HFFc6 (cell line): ENCODE measurements at places on chromosomes 5 and 9.

DNA sequence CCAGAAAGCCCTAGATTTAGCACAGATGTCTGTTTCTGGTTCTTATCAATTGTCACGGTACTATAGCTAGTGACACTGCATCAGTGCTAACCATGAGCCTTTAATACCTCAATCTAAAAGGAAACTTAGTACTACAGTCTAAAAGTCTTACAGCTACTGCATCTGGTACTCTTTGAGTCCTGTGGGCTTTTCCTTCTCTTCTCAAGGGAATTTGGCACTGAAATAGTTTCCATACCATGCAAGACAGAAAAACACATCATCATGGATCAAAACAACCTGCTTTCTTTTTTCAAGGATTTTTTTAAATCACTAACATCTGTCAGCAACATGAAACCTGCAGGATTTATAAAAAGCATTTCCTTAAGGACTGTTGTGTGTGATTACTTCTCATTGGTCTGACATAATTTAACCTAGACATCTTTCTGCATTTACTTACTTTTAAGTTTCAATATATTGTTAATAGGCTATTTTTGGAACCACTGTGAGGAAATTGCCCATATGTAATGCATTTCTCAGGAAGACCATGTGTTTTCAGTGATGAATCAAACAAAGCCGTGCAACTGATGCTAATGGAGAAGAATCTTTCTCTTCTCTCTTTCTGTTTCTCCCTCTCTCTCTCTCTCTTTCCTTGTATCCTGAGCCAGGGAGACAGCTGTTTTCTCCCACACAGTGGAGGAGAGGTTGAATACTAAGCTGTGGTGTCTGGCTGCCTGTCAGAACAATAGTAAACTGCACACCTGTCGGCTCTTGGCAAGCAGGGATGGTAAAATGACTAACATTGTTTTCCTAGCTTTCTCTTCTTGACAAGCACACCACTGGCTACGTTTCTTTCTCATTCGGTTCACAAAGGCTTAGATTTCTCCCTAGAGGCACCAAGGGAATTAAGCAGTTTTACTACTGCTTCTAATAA is 273.4 kb downstream of the CSNK1G3 start:
- DNase-seq: peak; percentile 29

GRCh38 chr9:134724202-134724911 is 82.8 kb downstream of the COL5A1 start:
- DNase-seq: peak; percentile 46

DNA sequence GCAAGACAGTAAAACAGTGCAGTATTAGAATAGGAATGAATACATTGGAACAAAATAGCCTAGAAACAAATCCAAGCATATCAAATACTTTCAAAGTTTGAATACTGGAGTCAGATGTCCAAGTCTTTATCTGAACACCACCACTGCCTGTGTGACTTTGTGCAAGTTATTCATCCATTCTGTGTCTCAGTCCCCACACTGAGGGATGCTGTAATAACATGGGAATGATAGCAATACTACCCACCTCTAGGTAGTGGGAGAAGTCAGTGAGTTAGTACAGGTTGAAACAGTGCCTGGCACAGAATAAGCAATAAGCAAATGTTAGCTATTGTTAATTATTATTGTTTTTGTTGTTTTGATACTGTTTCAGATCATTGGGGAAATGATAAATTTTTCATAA is 130.9 kb downstream of the SUSD1 start:
- no peak for DNase-seq

DNA sequence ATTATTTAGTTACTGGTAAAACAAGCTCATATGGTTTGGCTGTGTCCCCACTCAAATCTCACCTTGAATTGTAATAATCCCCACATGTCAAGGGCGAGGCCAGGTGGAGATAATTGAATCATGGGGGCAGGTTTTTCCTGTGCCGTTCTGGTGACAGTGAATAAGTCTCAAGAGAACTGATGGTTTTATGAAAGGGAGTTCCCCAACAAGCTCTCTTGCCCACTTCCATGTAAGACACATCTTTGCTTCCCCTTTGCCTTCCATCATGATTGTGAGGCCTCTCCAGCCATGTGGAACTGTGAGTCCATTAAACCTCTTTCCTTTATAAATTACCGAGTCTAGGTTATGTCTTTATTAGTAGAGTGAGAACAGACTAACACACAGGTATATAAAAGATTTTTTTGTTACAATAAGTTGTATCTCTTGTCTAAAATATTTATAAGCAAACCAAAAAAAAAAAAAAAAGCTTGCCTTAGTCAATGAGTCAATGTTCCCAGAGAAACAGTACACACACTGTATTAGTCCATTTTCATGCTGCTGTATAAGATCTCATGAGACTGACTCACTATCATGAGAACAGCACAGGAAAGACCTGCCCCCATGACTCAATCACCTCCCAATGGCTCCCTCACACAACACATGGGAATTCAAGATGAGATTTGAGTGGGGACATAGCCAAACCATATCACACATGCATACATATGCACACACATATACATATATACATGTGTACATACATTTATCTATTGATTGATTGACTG is 138.3 kb downstream of the BASP1 start:
- peak; percentile 76 for DNase-seq

DNA sequence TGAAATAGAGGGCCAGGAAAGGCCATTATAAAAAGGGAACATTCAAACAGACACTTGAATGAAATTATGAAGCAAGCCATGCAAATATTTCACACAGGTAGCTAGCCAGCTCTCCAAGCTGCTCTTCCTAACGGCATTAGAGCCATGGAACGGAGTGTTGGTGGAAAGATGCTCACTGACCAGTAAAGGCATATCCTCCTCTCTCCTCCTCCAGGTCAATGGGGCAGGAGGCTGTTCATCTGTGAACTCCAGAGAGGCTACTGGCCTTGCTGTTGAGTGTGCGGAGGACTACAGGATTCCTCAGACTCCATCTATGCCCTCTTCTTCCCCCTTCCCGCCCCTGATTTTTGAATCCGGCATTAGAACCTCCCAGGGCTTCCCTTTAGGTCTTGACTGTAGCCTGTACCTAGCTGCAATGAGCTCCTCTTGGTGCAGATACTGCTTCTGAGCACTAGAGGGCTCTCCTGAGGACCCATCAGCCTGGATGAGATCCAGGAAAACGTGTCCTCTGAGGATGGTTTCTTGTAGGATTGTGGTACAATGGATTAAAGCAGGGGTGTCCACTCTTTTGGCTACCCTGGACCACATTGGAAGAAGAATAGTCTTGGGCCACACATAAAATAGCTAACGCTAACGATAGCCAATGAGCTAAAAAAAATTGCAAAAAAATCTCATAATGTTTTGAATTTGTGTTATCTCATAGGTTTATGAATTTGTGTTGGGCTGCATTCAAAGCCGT is 162.2 kb downstream of the SREK1 start:
- DNase-seq: peak; percentile 62

DNA sequence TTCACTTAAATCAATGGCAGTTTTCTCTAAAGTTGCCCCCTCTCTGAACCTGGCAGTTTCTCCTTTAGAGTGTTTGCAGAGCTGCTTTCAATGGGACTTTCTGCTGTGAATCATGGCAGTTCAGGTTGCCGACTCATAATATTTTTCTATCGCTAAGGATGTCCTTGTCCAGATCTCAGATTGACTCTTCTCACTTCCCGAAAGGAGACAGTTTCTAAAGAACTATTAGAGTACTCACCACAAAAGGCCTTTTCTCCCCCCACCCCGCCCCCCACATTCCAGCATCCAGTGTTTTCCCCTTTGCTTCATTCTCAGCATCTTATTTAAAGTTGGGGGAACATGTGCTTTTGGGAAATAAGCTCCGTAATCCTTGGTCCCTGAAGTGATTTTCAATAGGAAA is 443.5 kb upstream of the KLF4 start:
- no peak for DNase-seq

DNA sequence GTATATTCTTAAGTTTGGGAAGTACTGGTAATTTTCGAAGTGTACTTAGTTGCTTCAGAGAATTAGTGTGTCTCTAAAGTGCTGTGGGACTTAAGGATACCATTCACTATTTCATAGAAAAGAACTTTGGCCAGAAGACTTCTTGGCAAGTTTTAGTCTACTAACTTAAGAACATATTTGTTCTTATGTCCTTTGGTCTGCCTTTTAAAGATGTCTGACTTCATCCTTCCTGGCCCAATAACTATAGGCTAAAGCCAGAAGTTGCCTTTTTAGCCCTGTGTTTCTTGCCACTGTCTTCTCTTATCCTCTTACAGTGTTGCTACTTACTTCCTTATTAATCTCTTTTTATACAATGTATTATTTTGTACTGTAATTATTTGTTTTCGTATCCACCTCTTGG is 6.3 kb downstream of the RBM27 start:
- no peak for DNase-seq

- DNase-seq: no peak
Observed at GRCh38 chr5:31682851-31683250, 43.9 kb downstream of the PDZD2 start.

- DNase-seq: no peak
Observed at GRCh38 chr5:53733853-53734252, 173.4 kb downstream of the NDUFS4 start.

DNA sequence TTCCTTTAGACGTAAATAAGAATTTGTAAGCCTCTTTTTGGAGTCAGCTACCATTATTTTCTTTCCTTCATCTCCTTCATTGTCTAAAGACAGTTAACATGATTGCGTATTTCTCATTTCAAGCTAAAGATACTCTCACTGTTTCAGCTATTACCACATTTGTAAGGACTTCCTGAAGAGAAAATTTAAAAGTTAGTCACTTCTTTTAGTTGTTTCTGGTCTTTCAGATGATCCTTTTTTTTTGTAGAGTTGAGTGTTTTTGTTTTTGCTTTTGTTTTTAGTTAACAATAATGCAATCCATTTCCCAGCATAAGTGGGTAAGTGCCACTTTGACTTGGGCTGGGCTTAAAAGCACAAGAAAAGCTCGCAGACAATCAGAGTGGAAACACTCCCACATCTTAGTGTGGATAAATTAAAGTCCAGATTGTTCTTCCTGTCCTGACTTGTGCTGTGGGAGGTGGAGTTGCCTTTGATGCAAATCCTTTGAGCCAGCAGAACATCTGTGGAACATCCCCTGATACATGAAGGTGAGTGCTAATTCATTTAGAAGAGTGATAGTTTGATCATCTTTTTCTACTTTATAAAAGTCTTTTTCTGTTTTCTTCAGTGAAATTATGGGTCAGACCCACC is 2.0 kb downstream of the IL31RA start:
- DNase-seq: no peak

GRCh38 chr5:173885475-173886010 is 2.6 kb upstream of the CPEB4 start:
- DNase-seq: no peak

DNA sequence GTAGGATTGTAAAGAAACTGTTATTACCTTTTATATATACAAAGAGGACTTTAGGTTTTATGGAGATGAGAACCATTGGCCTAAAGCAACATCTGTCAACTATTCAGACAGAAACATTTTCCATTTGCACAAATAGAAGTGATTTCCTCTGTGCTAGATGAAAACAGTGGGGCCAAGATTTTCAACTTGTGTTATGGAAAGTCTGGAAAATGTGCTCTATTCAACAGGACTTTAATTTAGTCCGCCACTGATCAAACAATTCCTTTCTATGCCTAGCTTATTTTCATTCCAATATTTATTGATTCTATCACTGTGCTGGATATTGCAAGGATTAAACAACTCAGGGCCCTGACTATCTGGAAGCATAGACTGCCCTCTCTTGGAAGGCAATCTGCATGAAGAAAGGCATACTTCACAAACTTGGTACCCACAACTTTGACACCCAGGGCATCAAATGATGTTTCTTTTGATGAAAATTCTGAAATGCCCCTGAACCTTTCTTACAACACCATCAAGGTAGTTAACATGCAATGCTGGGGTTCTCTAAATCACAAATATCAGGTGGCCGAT is 126.6 kb upstream of the HMHB1 start:
- no peak for DNase-seq

GRCh38 chr9:69379270-69379982 is 54.4 kb downstream of the ENTREP1 start:
- DNase-seq: peak; percentile 11

DNA sequence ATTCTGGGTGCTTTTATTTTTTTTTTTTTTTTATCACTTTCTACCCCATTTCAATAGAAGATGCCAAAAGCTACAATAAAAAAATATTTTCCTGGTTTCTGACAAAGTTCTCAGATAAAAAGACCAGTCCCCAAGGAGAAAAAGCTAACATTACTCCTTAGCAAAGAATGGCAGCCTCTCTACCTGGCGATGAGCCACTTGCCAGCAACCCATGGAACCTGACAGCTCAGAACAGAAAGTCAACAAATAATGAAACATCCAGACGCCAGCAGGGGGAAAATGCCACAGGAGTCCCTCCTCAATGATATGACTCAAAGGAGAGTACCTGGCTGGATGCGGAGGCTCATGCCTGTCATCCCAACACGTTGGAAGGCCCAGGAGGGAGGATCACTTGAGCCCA is 123.2 kb downstream of the MYO10 start:
- no peak for DNase-seq

DNA sequence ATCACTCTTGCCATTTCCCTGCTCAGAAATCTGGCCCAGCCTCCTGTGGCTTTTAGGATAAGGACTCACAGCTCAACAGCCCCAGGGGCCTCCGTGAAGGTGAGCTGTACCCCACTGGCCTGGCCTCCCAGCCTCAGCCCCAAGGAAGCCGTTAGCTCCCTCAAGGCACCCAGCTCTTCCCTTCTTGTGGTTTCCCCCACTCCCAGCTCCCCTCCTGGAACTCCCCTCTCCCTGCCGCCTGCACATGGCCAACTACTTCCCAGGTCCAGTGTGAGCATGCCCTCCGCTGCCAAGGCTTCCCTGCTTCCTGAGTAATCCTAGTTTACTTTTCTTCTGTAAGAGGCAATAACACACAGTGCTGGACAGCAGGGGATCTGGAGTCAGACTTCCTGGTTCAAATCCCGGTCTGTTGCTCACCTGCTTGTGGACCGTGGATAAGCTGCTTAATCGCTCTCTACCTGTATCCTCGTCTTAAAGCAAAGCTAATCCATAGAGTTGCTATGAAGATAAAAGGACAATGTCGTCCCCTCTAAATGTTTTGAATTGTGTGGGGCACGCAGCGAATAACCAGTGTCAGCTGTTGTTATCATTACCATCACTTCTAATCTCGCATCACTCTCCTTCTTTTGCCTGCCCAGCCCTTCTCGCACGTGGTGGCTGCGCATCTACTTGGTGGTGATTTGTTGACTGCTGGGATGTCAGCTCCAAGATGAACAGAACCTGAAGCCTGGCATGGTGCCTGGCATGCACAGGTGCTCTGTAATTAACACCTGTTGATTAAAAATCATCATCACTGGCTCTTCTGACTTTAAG is 86.6 kb downstream of the C5orf15 start:
- no peak for DNase-seq
